Right atrium auricular region (tissue), 2 donors: ENCODE measurements at places on chromosomes 3 and 15. TPM values are rescaled to one million over a fixed set of nuclear protein-coding genes. Genes with fewer than 3 reads are reported as not detected.

The AP3B2 gene
- 0.51 TPM for total RNA-seq

The PLA2G4D gene
- not detected for total RNA-seq

The ITIH3 gene
- total RNA-seq = 0.19 TPM

The MKRN3 gene
- total RNA-seq = not detected

The IL17RD gene
- 2.1 TPM for total RNA-seq

The TRIM42 gene
- total RNA-seq = not detected

The TIGIT gene
- 0.67 TPM for total RNA-seq

The BUB1B gene
- total RNA-seq = 0.39 TPM

DNA sequence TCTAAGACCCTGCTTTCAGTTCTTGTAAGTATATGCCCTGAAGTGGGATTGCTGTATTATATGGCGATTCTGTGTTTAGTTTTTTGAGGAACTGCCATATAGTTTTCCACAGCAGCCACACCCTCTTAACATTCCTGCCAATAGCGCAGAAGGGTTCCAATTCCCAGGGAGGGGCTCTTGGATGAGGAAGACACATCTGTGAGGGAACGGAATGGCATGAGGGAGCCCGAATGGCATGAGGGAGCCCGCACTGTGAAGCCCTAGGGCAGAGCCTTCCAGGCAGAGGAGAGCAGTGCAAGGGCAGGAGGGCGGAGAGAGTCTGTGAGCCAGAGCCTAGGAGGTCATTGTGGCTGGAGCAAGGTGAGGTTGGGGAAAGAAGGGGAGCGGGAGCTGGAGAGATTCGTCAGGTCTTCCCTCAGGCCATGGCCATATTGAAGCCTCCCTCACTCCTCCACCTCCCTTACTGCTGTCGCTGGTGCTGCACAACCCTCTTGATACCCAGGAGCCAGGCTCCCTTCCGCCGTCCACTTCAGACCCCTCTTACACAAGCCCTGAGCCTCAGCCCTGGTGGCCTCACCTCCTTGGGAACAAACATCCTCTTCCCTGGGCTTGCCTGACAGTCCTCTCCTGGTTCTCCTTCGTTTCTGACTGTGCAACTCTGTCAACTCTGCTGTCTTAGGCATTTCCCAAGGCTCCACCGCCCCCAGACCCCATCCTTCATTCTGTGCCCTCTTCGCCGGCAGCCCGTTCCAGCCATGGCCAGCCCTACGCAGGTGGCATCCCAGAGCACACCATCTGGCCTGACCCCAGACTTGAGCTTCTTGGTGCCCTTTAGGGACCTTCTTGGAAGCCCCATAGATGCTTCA, 51.4 kb downstream of the FGD5 start:
- H3K27me3 ChIP-seq = no peaks in the 10 kb centered on the region
- H3K4me1 ChIP-seq = peaks cover 12% of the 10 kb centered on the region
- H3K27ac ChIP-seq = no peak overlapping the region
- no peaks in the 10 kb centered on the region for H3K36me3 ChIP-seq

GRCh38 chr15:100849021-100849854, 30.4 kb upstream of the ALDH1A3 start:
- DNase-seq = peak; percentile 50
- H3K4me1 ChIP-seq = no peaks in the 10 kb centered on the region
- no peak overlapping the region for H3K27ac ChIP-seq
- H3K27me3 ChIP-seq = no peaks in the 10 kb centered on the region

GRCh38 chr15:95922431-95922830, 408.1 kb upstream of the NR2F2 start:
- H3K4me3 ChIP-seq = no peak overlapping the region
- no peak overlapping the region for H3K27ac ChIP-seq
- no peak for DNase-seq
- H3K27me3 ChIP-seq = no peaks in the 10 kb centered on the region
- H3K36me3 ChIP-seq = no peaks in the 10 kb centered on the region
- no peaks in the 10 kb centered on the region for H3K4me1 ChIP-seq

DNA sequence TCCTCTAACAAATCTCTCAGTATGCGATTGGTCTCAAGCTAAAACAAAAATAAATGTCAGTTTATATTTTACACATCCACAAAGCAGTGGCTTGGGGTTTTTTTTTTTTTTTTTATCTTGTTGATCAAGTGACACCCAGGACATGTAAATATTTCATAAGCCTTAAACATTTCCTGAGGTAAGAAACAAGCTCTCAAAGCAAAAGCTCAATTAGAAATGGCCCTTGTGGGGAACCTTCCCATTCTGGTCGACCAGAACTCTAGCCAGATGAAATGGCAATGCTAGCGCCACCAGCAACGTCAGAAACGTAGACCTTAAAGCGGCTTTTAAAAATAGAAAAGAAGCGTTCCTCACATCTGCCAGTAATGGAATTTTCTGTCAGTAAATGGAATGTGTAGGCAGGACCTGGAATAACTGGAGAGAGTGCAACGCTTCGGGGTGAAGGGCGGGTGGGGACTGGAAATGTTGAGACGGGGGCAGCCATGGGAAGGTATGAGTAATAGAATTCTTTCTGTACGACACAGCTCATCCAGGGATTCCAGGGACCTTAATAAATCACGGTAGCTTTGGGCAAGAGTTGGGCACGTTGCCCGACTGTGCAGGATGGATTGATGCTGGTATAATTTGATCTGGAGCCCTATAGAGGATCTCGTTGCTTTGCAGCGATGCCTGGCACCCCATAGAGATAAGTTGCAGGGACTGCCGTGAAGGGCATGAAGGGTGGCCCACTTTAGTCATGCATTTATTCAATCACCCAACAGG, 44.4 kb downstream of the BTD start:
- H3K27me3 ChIP-seq = no peaks in the 10 kb centered on the region
- no peaks in the 10 kb centered on the region for H3K4me1 ChIP-seq
- no peak overlapping the region for H3K27ac ChIP-seq
- DNase-seq = no peak
- no peak overlapping the region for H3K4me3 ChIP-seq

DNA sequence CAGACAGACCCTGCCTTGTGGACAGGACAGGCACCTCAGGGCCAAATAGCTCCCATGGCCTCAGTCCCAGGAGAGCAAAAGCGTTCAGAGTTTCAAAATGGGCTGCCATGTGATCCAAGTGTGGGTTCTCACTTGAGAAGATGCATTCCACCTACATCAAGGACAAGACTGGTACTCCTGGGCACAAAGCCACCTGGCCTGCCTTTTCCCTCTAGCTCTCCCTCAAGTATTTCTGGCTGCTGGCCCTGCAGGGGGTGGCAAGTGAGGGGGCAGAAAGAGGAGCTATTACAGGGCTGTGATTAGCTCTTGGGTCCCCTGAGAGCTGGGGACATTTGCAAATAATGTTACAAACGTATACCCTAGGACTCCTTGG, 6.5 kb upstream of the COL7A1 start:
- peaks cover 55% of the 10 kb centered on the region for H3K4me1 ChIP-seq
- peak overlapping the region; percentile 86 for H3K27ac ChIP-seq
- H3K27me3 ChIP-seq = no peaks in the 10 kb centered on the region
- H3K4me3 ChIP-seq = no peak overlapping the region
- peaks cover 79% of the 10 kb centered on the region for H3K36me3 ChIP-seq
- DNase-seq = no peak

DNA sequence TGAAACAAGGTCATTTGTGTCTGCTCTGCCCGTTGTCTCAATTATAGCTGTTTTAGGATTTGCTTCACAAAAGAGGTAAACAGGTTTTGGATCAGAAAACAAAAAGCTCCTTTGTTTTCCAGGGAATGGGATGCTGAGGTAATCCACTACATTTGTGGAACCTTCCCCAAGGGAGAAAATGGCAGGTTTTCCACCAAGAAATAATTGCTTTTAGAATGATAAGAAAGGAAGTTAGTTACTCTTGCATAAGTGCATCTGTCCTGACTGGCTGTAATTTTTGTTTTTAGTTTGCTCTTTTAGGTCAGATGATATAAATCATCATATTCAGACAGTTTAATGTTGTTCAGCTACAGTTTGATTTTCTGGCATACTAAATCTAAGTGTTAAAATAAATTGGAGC, 198.5 kb upstream of the COL8A1 start:
- no peaks in the 10 kb centered on the region for H3K4me1 ChIP-seq
- no peak overlapping the region for H3K4me3 ChIP-seq
- H3K27me3 ChIP-seq = no peaks in the 10 kb centered on the region
- H3K36me3 ChIP-seq = no peaks in the 10 kb centered on the region

- DNase-seq = no peak
- no peaks in the 10 kb centered on the region for H3K36me3 ChIP-seq
- no peak overlapping the region for H3K4me3 ChIP-seq
- no peaks in the 10 kb centered on the region for H3K4me1 ChIP-seq
- no peaks in the 10 kb centered on the region for H3K27me3 ChIP-seq
Observed at GRCh38 chr3:48738144-48738536, 21.1 kb upstream of the IP6K2 start.

DNA sequence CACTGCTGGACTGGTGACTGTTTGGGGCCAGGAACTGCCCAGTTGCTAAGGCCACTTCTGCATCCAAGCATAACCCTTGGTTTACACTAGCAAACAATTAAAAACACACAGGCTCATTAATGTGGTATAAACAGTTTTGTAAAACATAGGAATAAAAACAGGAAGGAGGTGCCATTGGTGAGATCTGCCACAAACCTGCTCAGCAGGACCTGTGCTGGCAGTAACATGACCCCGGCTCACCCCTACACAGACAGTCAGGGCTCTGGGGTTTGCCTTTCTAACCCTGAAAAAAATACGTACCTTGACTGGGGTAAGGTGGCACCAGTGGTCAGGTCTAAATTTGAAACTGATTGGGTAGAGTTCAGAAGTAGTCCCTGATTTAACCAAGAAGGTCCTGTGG, 76.2 kb downstream of the ATP1B3 start:
- H3K4me1 ChIP-seq = no peaks in the 10 kb centered on the region
- H3K27ac ChIP-seq = no peak overlapping the region
- H3K4me3 ChIP-seq = no peak overlapping the region
- H3K36me3 ChIP-seq = no peaks in the 10 kb centered on the region

- H3K4me1 ChIP-seq = peaks cover 8% of the 10 kb centered on the region
- H3K36me3 ChIP-seq = no peaks in the 10 kb centered on the region
- H3K4me3 ChIP-seq = no peak overlapping the region
- DNase-seq = no peak
- no peak overlapping the region for H3K27ac ChIP-seq
Observed at GRCh38 chr3:17195856-17196604, 311.3 kb downstream of the PLCL2 start.

DNA sequence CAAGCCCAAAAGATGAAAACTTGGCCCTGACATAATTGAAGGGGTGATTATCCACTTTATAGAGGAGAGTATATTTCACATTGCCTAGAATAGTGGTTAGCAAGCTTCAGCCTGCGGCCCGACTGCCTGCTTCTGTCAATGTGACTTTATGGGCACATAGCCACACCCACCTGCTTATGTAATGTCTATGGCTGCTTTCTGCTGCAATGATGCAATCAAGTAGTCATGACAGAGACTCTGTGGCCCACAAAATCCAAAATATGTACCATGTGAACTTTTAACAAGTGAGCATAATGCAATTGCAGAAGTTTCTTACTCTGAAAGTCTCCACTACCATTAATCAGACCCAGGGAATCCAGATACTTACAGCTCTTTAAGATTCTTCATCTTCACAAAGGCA, 103.1 kb downstream of the LRIG1 start:
- H3K4me3 ChIP-seq = no peak overlapping the region
- no peak overlapping the region for H3K27ac ChIP-seq
- no peak for DNase-seq
- H3K36me3 ChIP-seq = peaks cover 42% of the 10 kb centered on the region
- peaks cover 46% of the 10 kb centered on the region for H3K4me1 ChIP-seq

DNA sequence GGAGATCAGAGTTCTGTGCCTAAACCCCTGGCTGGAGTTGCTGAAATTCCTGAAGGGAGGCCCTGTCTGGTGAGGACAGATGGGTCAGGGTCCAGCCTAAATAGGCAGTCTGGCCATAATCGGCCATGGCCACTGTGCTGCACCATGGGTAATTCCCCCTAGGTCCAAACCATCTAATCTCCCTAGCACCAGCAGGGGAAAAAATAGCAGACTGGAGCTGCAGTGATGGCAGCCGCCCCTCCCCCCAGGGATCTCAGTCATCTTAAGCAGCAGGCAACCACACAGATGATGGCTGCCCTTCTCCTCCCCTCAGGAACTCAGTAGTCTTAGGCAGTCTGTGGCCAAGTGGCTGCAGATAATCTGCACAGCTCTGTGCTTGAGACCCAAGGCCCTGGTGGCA, 68.4 kb upstream of the CD96 start:
- no peak overlapping the region for H3K27ac ChIP-seq
- no peak overlapping the region for H3K4me3 ChIP-seq
- H3K36me3 ChIP-seq = no peaks in the 10 kb centered on the region
- H3K27me3 ChIP-seq = no peaks in the 10 kb centered on the region
- no peaks in the 10 kb centered on the region for H3K4me1 ChIP-seq

DNA sequence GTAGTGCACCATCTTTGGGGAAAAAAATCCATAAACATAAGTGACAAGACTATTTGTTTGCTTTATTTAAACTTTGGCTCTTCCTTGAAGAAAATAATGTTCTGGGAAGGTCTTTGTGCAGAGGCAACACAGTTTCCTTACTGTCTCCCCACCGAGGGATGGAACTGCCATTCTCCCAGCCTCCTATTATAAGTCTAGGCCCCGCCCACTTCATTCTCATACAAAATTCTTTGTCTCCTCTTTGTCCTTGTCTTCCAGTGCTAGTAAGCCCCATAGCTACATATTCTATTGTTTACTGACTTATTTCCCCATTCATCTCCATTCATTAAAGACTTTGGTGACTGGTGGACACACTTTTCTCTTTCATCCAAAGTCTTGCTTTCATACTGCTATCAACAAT, 316.5 kb upstream of the ROBO2 start:
- H3K27ac ChIP-seq = no peak overlapping the region
- no peaks in the 10 kb centered on the region for H3K4me1 ChIP-seq
- H3K36me3 ChIP-seq = no peaks in the 10 kb centered on the region

DNA sequence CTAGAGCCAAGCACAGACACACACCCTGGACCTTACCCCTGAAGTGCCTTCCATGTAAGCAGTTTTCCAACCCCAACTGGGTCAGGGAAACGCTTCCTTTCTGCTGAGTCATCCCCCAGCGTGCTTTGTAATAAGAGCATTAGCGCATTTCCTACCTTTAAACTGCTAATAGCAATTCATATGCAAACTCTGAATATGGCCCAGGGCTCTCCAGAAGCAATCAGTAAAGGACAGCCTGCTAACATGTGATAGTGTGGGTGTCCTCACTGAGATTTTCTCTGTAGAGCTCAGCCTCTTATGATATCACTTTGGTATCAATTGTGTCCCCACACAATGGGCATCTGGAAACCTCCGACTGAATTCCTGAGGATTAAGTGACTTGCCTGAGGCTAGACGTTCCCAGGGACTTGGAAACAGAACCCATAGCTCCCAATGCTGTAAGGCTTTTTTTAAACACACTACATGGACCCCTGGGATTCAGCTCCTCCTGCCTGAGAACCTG, 5.6 kb downstream of the GABRB3 start:
- H3K27ac ChIP-seq = no peak overlapping the region
- DNase-seq = no peak
- H3K4me3 ChIP-seq = no peak overlapping the region
- no peaks in the 10 kb centered on the region for H3K27me3 ChIP-seq
- no peaks in the 10 kb centered on the region for H3K4me1 ChIP-seq
